NCI-H524 treated with DMSO at 0.1 percent for 48 hours (cell line): ENCODE measurements at places on chromosomes 5 and 9.

GRCh38 chr5:63959177-63959982 lies 2.9 kb downstream of the HTR1A start:
- peak; percentile 88 for DNase-seq

GRCh38 chr5:84622461-84622860 lies 237.8 kb upstream of the EDIL3 start:
- DNase-seq = no peak

GRCh38 chr9:124506433-124506832 lies 766 bp downstream of the NR5A1 start:
- DNase-seq = no peak

- no peak for DNase-seq
These were observed 365.8 kb upstream of the DAP start for GRCh38 chr5:11126844-11127243.

DNA sequence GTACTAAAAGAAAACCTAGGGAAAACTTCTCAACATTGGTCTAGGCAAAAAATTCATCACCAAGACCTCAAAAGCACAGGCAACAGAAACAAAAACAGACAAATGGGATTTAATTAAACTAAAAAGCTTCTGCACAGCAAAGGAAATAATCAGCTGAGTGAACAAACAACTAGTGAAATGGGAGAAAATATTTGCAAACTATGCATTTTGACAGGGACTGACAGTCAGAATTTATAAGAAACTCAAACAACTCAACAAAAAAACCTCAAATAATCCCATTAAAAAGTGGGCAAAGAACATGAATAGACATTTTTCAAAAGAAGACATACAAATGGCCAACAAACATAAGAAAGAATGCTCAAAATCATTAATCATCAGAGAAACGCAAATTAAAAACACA lies 189.4 kb downstream of the AUH start:
- no peak for DNase-seq
